Activated CD4-positive, alpha-beta T cell treated with anti-CD3 and anti-CD28 coated beads, Interleukin-2, amount 10 ng/mL, durations not matched to agents 24 days and 14 days (primary cell): ENCODE measurements at places on chromosomes 11 and 22. TPM values are rescaled to one million over a fixed set of nuclear protein-coding genes. Genes with fewer than 3 reads are reported as not detected.

The P4HA3 gene
- total RNA-seq: not detected in 2 replicates

The TSKU gene
- total RNA-seq: 3.4 and 5.2 TPM in 2 replicates

The TMA7B gene
- 0.90 and 0.96 TPM in 2 replicates for total RNA-seq

The CABP4 gene
- total RNA-seq: 0.66 and 0.68 TPM in 2 replicates

The TCN1 gene
- total RNA-seq: not detected in 2 replicates

The C11orf97 gene
- not detected in 2 replicates for total RNA-seq

The THRSP gene
- total RNA-seq: not detected in 2 replicates

GRCh38 chr11:75022296-75022695, 33.6 kb downstream of the NEU3 start:
- no peak for DNase-seq

DNA sequence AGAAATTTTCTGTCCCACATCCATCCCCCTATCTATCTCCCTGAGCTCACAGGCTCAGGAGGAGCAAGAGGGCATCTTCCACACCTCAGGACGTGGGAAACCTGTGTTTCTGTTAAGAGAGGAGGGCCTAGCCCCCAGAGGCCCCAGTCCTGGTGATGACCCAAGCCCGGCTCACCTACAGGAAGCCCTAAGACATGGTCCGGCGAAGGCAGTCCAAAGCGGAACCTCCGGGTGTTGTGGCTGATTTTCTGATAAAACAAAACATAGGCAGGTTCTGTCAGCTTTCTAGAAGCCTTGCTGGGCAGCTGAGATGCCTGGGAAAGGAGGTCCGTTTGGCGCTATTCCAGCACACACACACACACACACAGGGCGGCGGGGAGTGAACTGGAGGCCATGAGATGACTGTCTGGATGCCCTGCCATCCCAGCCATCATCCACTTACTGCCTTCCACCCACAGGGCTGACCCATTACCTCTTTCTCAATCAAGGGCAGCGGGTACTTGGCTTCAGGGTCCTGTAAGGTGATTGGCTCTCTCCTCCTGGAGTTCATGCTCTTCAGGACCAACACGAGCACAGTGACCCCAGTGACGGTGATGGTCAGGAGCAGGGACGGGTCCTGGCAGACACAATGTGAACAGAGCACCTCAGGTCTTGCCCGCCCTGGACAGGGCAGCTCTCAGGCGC, 882 bp downstream of the CYB5R2 start:
- no peak for DNase-seq

DNA sequence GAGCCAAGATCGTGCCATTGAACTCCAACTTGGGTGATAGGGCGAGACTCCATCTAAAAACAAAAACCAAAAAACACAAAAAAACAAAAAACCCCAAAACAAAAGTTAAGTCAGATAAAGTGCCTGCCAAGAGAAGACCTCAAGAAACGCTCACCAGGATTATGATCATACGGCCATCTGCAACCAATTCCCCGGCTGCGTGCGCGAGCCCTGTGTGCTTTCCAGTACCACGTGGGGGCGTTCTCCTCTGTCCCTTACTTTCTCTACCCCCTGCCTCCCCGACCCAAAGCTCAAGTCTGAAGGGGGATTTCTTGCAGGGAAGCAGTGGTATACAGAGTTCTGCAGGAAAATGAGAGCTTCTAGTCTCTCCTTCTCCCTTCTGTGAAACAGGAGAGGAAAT, 10.5 kb upstream of the RPS19BP1 start:
- peak; percentile 77 for DNase-seq

GRCh38 chr11:107151158-107151557, 132.9 kb upstream of the GUCY1A2 start:
- no peak for DNase-seq

GRCh38 chr11:70872955-70873735, 379.2 kb downstream of the SHANK2 start:
- DNase-seq: no peak

DNA sequence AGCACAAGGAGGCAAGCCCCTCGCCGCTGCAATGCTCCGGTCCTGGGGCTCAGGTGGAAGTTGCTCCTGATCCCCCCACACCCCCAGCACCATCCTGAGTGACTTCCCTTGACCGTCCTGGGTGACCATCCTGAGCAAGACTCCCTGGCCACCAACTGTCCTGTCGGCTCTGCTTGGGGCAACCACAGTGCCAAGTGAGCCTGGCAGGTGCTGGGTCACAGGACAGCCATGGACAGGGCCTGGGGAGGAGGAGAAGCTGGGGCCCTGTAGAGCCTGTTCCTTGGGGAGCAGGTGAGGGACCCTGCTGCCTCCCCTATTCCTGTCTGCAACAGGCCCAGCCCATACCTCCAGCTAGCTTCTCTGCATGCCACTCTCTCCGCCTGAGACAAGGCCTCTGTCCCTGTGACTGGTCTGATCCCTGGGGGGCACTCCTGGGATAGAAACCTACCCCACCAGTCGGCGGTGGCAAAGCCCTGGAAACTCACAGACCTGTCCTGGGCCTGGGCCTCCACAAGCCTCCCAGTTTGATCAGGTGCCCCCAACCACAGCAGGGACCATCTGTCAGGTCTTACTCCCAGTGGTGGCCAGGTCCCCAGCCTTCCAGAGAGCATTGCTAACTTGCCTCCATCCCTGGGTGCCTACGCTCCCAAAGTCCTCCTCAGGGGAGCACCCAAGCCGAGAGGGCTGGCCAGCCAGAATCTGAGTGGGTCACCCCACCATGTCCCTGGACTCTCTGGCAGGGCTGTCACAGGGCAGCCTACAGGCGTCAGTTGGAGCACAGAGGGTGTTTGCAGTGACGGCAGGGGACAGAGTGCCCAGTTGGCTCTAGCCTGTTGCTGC, 68.7 kb upstream of the WNT7B start:
- no peak for DNase-seq

DNA sequence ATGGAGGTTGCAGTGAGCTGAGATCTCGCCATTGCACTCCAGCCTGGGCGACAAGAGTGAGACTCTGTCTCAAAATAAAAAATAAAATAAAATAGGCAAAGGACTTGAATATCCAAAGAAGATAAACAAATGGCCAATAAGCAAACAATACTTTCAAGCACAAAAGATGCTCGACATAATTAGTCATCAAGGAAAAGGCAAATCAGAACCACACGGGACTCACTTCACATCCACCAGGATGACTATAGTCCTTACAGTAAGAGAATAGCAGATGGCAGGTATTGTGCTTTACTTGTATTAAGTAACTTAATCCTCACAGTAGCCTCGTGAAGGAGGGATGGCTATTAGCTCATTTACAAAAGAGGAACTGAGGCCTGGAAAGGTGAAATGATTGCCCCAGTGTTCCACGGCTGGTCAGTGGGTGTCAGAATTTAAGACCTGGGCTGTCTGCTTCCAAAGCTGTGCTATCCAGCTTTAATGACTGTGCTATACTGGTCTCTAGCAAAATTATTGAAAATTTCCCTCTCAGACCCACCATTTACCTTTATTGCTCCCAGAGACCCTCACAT, 40.2 kb upstream of the RBFOX2 start:
- no peak for DNase-seq

- no peak for DNase-seq
These were observed 119.3 kb upstream of the OR9Q1 start for GRCh38 chr11:57904376-57904775.

DNA sequence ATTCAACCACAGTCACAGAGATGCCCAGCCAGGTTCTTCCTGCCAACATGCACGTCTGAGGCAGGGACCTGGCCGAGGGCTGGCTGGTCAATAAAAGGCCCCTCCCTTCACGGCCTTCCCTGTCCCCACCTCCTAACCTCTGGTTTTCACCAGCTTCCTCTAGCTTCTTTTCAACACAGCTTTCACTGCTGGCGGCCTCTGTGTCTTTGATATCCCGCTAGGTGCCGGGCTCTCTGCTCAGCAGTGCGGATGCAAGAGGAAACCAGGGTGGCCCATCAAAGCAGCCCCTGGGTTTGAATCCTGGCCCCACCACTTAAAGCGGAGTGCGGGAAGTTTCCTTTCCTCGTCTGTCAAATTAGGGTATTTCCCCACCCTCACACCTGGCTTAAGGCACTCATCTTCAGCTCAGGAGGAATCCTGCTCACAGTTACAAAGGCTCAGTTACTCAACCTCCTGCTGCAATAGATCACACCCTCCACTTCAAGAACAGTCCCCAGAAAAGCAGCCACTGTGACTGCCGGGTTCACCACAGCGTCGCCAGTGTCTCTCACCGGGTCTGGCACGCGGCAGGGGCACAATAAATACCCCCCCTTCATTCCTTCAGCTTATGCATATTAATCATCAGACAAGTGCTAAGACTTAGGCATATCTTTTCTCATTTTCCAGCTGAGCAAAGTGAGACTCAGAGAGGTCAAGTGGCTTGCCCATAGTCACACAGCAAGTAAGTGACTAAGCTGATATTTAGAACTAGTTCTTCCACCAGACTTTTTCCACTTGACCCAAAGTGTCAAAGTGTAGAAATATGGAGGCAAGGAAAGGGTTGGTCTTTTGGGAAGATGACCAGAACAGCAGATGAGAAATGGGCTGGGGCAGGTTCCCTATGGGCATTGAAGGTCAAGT, 45.7 kb downstream of the TXN2 start:
- peak; percentile 88 for DNase-seq

- no peak for DNase-seq
These were observed 77.5 kb downstream of the MICAL3 start for GRCh38 chr22:17946662-17947367.

DNA sequence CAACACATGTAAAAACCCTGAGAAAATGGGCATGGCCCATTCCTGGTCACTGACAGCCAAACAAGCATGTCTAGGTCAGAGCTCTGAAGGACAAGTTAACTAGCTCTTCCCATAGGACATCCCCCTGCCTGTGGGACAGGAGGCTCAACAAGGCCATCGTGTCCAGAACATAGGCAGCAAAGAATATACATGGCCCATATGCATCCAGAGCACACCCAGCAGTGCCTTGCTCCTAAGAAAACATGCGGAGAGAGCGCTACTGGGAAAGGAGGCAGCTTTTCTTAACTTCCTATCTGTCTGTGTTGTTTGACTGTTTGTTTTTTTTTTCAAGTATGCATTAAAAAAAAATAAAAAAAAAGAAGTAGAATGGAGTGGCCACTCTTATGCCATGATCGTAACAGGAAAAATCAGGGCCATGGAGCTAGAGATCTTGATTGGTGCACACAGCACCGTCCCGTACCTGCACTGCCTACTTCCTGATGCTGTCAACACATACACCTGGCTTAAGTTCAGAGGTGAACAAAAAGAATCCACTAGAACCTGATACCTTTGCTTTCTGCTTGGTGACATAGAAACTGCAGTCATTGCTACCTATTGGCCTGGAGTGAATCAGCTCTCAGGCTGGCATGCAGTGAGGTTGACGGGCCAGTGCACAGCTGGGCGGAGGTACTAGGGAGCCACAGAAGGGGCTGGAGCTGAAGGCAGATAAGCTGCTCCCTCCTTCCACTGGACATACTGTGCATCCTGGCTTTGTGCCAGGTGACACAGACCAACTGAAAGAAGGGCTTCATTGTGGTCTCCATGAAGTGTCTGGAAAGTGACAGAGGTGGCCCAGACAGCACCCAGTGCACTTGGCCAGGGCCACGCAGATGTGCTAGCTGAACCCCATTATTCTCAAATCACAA, 11.9 kb downstream of the UFD1 start:
- no peak for DNase-seq

DNA sequence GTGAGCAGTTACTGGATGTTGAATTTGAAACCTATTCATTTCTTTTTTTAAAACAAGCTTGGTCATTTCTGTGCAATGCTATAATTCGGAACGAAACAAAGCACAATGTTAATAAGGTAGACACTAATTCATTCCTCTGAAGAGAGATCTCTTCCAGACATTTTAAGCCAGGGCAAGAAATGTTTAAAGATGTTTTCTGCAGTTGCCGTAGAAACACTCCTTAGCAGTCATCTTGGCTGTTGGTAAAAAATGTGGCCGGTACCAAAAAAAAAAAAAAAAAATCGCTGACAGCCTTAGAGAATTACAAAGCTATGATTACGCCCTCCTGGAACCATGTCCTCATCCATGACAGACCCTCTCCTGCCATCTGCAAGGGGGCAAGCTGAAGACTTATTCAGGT, 66.4 kb upstream of the TTC12 start:
- no peak for DNase-seq

DNA sequence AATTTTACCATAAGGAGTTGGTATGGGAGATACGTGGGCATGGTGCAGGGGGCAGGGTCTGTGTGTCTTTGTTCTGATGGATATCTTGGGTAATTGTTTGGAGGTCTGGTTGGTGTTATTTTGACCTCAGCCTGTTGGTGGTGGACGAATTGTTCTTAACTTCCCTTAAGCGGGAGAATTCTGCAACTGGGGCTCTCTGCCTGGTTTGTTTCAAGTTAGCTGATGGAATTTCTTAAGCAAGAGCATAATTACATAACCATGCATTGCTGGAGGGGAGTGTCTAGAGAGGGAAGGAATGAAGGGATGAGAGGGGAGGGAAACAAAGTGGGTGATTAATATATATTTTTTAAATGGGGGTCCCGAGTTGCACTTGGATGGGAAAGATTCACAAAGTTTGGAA, 908.5 kb upstream of the RAG2 start:
- no peak for DNase-seq

DNA sequence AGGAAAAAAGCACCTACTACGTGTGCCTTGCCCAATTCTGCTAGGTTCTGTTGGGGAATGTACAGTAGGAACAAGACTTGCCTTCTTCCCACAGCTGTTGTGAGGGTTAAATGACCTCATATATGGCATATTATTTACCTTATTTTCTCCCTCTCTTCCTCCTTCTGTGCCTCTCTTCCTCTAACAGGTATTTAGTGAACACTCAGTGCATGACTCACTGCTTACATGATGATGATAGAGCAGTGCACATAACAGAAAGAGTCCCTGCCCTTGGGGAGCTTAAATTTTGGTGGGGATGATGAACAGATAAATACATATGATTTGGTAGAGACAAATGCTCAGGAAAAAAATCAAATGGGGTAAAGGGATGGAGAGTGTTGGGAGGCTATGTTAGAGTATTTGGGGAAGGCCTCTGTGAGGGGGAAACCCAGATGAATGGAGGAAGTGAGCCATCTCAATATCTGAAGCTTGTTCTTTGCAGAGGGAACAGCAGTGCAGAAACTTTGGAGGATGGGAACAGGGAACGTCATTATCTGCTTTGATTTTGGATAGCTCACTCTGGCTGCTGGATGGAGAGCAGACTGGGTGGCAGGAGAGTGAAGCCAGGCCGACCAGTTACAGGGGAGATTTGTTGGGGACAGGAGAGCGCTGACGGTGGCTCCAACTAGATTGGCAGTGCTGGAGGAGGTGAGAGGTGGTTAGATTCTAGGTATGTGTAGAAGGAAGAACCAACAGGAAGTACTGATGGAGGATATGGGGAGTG, 95.5 kb upstream of the TENM4 start:
- DNase-seq: no peak

DNA sequence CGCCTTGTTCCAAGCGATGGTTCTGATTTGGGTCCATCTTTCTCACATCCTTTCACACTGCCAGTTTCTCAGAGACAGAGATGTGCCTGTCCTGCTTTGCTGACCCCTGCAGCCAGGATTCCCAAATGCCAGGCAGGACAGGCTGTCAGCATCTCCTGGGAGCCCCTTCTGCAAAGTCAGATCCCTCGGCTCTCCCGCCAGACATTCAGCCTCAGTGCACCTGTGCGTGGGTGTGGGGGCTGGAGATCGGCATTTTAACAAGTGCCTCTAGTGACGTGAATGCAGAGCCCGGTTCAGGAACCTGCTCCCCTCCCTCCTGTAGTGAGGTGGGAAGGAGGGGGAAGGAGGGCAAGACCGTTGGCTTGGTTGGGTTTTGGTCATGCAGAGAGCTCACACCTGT, 108.9 kb upstream of the FGF3 start:
- no peak for DNase-seq
